ENCODE measurements at places on chromosomes 3 and 15.

GRCh38 chr3:15280853-15281532, 51.4 kb downstream of the SH3BP5 start:
- DNase-seq: no peak

GRCh38 chr3:31543375-31543774, 10.7 kb downstream of the STT3B start:
- no peak for DNase-seq

DNA sequence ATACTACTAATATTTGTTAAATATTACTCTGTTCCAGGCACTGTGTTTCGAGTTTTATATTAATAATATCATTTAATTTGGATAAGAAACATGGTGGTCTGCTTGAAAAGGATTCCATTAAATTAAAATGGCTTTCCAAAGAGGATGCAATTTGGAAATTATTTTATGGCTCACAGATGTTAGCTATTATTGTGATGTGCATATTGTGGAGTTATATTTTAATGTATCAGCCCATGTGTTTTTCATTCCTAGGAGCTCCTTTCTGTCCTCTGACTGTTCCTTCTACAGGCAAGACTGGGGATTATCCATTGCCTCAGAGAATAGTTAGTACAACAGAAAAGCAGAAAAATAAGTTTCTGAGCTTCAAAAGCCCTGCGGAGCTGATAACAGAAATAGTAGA, 376.7 kb upstream of the PDZRN3 start:
- no peak for DNase-seq

- DNase-seq: no peak
Measured at GRCh38 chr3:55795296-55795695, 308.2 kb upstream of the WNT5A start.

DNA sequence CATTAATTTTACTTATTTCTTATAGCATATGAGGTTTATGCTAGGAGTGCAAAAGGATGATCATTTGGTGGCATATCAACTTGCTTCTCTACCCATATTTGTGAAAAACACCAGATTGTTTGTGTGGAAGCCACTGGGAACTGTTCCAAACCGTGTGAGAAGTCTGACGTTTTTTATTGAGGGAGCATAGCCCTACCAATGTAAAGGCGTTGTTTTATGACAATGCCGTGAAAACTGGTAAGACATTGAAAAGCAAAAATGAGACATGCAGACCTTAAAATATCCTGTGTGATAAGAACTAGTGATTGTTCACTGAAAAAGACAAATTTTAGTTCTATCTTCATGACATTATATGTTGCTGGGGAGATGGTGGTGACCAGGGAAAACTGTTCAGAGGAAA, 87.8 kb downstream of the CHL1 start:
- no peak for DNase-seq

- no peak for DNase-seq
Measured at GRCh38 chr3:126509597-126510307, 7.8 kb downstream of the UROC1 start.

DNA sequence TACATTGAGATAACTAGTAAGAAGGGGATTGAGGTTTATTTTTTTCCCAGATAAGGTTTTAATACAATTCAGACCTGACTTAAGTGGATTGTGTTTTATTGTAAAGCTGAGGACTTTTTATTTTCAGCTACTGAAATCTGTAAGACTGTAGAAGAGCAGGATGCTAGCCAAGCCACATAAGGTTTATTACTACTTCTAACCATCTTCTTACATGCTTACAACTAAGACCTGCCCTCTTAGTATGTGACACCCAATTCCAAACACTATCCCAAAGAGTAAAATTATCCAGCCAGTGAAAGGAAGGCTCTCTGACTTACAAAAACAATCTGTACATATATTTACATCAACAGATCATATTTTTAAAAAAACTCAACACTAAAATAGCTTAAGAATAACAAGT, 564.5 kb upstream of the NAALADL2 start:
- DNase-seq: no peak

DNA sequence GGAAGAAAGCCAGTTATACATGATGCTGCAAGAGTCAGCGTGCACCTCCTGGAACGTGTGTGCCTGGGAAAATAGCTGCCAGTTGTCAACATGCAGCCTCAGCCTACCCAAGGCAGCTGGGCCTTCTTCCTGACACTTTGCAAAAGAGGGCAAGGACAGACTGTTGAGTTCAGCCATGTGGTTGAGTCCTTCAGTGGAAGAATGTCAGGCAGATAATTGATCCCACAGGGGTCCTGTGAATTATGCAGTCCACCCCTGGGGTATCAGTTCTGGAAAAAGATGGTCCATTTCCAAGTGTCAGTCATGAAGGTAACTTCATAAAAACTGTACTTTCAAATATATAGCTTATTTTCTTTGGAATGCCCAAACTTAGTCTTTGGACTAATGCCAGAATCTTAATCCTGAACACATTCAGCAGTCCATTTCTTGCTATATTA, 79.6 kb downstream of the ARNT2 start:
- no peak for DNase-seq

DNA sequence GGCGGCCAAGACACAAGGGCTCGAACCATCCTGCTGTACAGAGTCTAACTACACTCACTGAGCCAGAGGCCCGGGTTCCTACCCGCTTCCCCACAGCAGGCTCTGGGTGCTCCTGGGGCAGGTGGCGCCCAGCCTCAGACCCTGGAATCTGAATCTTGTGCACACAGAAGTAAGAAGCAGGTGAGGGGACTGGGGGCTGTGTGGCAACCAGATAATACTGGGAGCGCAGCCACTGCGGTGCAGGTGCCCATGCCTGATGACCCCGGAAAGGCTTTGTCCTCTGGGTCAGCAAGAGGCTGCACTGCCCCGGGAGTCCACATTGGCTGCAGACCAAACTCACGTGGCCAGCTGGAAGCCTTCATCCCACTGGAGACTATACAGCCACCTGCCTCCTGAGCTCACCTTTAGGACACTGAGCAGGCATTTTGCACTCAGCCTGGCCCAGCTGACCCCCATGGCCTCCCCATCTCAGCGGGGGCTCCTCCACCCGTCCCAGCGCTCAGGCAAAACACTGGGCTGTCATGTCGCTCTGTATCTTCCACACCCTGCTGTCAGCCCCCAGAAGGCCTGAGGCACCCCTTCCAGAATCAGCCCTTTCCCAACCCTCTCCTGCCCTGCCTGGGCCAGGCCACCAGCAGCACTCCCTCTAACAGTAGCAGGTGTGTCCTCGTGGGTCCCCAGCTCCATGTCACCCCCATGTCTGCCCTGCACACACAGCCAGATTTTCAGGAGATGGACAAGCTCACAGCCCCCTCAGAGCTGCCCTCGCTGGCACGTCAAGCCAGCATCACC, 101.0 kb upstream of the IQSEC1 start:
- no peak for DNase-seq

- DNase-seq: no peak
Measured at GRCh38 chr15:100373942-100374341, 32.2 kb upstream of the ADAMTS17 start.

DNA sequence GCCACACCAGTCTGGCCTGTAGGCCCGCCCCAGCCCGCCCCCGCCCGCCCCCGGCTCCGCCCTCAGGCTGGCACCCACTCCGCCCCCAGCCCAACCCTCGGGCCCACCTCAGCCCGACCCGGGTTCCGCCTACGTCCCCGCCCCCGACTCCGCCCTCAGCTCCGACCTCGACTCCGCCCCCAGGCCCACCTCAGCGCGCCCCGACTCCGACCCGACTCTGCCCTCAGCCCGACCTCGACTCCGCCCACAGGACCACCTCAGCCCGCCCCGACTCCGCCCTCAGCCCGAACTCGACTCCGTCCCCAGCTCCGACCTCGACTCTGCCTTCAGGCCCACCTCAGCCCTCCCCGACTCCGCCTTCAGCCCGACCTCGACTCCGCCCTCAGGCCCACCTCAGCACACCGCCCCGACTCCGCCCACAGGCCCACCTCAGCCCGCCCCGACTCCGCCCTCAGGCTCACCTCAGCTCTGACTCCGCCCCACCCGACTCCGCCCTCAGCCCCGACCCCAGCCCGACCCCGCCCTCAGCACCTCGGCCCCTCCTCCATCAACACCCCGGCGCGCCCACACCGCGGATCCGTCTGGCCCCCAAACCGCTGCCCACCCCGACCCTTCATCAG, at the start of gene RAB43:
TSS of gene RAB43 (minus strand) at position 13 of the 620 bp plus-strand sequence. CDS start 315 bp downstream, outside the sequence.
- peak; percentile 92 for DNase-seq

GRCh38 chr15:38873158-38873557, 308.5 kb upstream of the RASGRP1 start:
- no peak for DNase-seq

GRCh38 chr15:79041601-79042168, 48.9 kb downstream of the RASGRF1 start:
- no peak for DNase-seq

GRCh38 chr3:45553469-45553974, 41.0 kb upstream of the LIMD1 start:
- no peak for DNase-seq

GRCh38 chr15:100762913-100763834, 116.5 kb upstream of the ALDH1A3 start:
- DNase-seq: no peak
